Skeletal muscle tissue (tissue), 5 donors: ENCODE measurements at places on chromosomes 16 and 17. TPM values are rescaled to one million over a fixed set of nuclear protein-coding genes. Genes with fewer than 3 reads are reported as not detected.

CMTM1 gene
- total RNA-seq, result not detected

NTN1 gene
- 6.8 TPM for total RNA-seq

SYNGR3 gene
- total RNA-seq, result 0.52 TPM

CACNG5 gene
- total RNA-seq, result 0.52 TPM

RPS6KB1 gene
- total RNA-seq, result 36.5 TPM

DPEP3 gene
- not detected for total RNA-seq

TEKT5 gene
- not detected for total RNA-seq

TP53TG3 gene
- total RNA-seq, result not detected

KRTAP3-1 gene
- total RNA-seq, result not detected

CETP gene
- 3.1 TPM for total RNA-seq

KRTAP4-6 gene
- not detected for total RNA-seq

SYNRG gene
- 29.2 TPM for total RNA-seq

GP1BA gene
- total RNA-seq, result under 0.01 TPM

NPIPA5 gene
- total RNA-seq, result 4.2 TPM
